ENCODE measurements at places on chromosomes 3 and 15.

- no peak for DNase-seq
These were observed 8.0 kb downstream of the MAN2C1 start for GRCh38 chr15:75360391-75360790.

GRCh38 chr3:29764041-29764440 is 483.2 kb downstream of the RBMS3 start:
- DNase-seq: peak; percentile 84

- no peak for DNase-seq
These were observed 919.7 kb upstream of the NR2F2 start for GRCh38 chr15:95410757-95411156.

DNA sequence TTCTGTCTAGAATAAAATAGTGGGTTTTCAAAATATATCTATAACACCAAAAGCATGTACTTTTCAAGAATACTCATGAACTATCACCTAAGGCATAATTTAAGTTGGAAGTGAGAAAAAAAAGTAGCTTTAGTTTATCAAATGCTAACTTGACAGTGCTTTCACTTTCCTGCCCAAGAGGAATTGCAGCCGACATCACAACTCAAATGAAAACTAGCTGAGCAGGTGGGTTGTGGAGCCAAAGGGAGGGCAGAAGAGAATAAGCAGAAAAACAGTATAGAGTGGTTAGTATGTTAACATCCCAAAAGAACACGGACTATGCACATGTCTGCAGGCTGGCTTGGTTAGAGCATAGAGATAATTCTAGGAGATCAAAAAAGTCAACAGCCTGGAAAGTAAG is 120.9 kb downstream of the NEDD4 start:
- DNase-seq: no peak

DNA sequence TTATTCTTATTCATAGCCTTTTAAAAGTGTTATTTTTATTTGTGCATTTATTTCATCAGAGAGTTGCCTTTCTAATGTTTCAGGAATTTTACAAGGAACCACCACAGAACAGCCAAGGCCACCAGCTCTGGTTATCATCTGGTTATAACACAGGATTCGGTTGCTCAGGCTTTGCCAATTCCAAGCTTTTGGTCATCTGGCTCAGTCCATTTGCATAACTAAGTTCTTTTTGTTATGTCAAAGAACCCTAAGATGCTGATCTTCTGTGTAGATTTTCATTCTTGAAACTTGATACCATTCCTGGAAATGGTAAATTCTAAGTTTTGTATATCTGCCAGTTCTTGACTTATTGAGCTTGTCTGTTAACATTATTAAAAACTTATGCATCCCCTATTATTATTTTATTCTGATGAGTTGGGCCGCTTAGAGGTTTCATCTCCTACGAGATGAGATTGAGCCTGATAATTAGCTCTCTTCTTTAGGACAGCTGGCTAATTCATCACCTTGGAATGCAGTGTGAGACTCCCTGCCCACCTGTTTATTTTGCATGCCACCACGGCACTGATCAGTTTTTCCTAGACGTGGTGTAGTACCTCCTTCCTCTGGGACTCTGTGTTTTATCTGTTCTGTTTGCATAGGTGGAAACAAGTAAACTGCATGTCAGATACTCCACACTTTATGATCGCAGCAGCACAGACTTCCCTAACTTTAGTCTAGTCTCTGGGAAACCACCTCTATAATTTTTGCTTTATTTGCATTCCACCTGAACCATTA is 264.8 kb downstream of the SLCO3A1 start:
- DNase-seq: no peak

DNA sequence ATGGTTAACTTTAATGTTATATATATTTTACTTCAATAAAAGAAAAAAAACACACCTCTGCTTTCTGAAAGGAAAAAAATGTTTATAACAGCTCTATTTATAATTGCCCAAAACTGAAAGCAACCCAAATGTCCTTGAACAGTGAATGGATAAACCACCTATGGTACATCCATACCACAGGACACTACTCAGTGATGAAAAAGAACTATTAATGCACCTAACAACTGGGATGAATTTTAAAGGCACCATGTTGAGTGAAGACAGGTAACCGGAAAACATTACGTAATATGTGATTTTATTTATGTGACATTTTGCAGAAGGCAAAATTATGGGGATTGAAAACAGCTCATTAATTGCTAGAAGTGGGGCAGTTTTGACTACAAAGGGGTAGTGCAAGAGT is 23.8 kb upstream of the FOXP1 start:
- DNase-seq: no peak

GRCh38 chr3:31014317-31015040 is 120.0 kb upstream of the GADL1 start:
- DNase-seq: no peak

DNA sequence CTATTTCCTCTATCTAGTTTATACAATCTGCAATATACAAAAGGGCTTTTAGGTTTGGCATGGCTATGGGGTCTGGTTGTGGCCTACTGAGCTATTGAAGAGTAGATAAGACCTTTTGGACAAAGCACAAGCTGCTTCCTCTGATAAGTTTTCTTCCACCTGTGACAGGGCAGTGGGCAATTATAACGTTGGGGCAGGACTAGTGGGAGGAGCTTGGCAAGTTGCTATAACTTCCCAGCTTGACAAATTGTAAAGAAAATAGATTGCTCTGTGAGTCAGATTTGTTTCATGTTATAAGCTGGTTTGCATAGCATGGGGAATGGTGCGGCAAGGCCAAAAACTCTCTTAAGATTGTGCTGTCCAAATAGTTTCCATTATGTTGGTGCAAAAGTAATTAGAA is 64.9 kb downstream of the SLC7A14 start:
- no peak for DNase-seq

DNA sequence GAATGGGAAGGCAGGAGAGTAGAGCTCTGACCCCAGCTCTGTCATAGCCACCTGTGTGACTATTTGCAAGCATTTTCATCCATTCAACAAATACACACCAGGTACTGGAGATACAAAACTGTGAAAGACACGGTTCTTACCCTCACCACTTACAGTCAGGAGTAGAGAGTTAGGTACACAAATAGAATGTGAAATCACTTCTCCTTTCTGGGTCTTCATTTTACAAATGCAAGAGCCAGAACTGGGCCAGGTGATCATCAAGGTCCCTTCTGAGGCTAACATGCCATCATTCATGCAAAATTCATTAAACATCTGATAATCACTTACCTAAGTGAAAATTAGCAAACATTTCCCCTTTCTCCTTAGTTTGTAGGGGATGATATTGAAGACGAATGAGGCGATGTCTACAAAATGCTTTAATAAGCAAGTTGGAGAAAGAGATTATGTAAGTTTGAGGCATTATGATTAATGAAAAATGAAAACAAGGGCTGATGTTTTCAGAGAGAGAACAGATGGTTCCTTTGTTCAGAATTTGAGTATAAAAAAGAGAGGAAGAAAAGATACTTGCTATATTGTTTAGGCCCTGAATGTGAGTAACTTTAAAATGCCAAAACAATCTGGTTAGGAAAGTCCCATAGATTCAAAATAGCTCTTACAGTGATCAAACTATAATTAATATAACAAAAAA is 88.6 kb downstream of the LPP start:
- no peak for DNase-seq

DNA sequence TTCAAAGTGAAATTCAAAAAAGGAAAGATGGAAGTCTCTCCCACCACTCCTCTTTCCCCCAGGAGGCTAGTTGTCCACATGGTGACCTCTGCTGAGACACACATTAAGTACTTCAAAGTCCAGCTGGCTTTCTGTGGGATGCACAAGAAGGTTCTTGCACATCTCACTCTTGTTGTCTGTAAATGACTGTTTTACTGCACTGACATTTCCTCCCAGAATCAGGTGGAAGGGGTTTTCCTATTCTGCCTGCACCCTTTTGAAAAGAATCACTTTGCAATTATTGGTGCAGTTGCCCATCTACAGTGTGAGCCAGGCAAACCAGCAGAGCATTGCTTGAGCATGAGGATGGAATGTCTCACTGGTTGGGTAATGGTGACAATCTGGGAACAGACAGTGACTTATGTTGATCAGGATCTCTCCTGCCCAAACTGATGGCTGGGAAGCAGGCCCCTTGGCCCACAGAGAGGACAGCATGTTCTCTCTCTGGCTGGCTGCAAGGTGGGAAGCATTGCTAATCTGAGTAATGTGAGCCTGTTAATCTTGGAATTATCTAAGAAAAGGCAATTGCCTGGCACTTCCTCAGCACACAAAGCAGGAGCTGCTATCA is 347.7 kb upstream of the SATB1 start:
- no peak for DNase-seq

GRCh38 chr15:101497017-101497416 is 7.5 kb upstream of the PCSK6 start:
- DNase-seq: no peak

- no peak for DNase-seq
These were observed 16.2 kb downstream of the TERC start for GRCh38 chr3:169748670-169749069.

DNA sequence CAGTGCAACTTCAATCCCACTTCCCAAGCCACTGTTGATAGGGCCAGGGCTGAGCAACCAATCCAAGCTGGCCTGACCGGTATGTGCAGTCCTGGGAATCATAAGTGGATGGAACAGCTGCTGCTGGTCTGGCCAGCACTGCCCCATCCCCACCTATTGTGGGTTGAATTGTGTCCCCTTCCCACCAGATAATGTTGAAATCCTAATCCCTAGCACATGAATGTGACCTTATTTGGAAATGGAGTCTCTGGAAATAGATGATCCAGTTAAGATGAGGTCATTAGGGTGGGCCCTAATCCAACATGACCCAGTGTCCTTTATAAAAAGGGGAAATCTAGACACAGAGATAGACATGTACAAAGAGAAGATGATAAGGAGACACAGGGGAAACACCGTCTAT is 13.7 kb upstream of the PDIA5 start:
- no peak for DNase-seq

DNA sequence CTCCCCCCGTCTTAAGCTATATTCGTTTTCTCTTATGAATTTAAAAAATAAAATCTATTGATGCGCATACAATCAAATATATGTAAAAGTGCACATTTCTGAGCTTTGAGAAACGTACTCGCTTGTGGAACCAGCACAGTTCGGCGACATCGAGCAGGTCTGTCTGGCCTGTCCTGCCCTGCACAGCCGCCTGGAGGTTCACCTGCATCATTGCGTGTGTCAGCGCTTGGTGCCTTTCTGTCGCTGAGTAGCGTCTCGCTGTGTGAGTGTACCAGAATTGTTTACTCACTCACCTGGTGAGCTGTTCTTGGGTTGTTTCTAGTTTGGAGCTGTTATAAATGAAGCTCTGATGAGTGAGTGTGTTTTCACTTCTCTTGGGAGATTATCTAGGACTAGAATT is 104.0 kb downstream of the VGLL4 start:
- DNase-seq: no peak

DNA sequence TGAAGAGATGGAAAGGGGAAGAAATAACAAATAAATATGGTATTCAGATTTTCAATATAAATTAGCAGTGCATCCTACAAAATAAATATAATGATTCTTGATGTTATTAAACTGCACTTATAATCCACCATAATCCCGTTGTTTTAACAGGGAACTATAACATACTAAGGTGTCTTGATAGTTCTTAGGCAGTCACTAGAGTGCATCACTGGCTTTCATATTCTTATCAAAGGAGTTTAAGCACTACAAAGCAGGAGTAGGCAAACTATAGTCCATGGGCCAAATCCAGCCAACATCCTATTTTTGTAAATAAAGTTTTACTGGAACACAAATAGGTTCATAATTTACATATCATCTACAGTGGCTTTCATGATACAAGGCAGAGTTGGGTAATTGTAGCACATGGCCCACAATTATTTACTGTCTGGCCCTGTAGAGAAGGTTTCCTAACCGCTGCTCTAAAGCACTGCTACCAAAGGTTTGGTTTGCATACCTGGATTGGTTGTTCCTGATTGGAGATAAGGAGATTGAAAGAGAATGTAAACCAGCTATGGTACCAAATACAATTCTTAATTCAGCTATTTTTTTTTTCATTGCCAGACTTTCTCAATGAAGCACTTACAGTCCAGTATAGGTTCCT is 104.3 kb downstream of the ZNF280D start:
- no peak for DNase-seq

DNA sequence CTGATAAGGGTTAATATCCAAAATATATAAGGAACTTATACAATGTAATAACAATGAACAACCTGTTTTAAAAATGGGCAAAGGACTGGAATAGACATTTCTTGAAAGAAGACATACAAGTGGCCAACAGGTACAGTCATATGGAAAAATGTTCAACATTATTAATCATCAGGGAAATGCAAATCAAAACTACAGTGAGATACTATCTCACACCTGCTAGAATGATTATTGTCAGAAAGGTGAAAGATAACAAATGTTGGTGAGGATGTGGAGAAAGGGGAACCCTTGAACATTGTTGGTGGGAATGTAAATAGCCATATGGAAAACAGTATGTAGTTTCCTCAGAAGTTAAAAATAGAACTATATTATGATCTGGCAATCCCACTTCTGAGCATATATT is 20.4 kb downstream of the GOLM2 start:
- DNase-seq: no peak

- DNase-seq: no peak
These were observed 13.1 kb upstream of the ANP32A start for GRCh38 chr15:68833700-68834331.

DNA sequence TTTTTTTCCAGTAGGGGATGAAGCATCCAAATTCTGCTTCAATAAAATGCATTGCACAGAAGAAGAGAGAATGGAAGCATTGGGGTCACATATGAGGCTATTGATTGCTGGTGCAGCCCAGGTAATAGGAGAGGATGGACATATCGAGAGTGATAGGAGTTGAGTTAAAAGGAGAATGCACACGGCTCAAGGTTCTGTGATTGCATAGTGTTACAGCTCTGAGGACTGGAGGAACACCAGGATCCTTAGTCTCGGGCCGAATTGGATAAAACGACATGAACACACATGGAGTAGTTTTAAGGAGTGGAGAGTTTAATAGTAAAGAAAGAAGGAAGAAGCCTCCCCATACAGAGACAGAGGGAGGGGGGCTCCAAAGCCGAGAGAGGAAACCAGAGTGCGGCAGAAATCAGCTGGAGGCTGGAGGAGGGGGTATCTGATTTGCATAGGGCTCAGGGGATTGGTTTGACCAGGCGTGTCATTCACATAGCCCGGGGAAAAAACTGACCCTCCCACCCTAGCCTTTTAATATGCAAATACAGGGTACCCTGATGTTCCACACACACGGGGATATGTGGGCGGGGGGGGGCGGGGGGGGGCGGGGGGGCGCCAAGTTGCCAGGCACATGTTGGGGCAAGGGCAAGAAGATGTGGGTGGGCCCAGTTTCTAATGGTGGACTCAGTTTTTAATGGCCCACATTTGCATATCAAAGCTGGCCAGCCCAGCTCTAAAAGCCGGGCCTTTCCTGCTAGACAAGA is 156.9 kb downstream of the AGBL1 start:
- DNase-seq: no peak

- DNase-seq: no peak
These were observed 33.8 kb downstream of the GLCE start for GRCh38 chr15:69194025-69194827.

GRCh38 chr3:69081583-69082262 is 1.6 kb upstream of the UBA3 start:
- peak; percentile 73 for DNase-seq

DNA sequence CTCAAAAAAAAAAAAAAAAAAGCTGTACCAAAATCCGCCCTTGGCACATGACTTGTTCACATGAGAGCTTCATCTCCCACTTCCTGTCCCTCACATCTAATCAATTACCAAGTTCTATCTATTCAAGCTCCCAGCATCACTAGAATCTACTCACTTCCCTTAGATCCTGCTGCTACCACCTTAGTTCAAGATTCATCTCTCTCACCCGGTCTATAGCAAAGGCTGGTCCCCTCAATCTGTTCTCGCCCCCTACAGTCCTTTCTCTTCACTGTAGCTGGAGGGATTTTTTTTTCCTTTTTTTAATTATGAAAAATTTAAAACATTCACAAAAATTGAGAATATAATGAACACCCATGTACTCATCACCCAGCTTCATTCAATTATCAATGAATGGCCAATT is 16.7 kb upstream of the GPR160 start:
- DNase-seq: no peak

Data from brain microvascular endothelial cell (primary cell).